ENCODE measurements at places on chromosomes 6 and 20. TPM values are rescaled to one million over a fixed set of nuclear protein-coding genes. Genes with fewer than 3 reads are reported as not detected.

Gene BTN1A1
- polyA plus RNA-seq = 0.22 TPM

Gene KIF13A
- polyA plus RNA-seq = 34.1 TPM

Gene RCAN2
- 4.7 TPM for polyA plus RNA-seq

Gene LY6G6F
- polyA plus RNA-seq = not detected

Gene TENT5A
- polyA plus RNA-seq = 10.3 TPM

Gene FILIP1
- polyA plus RNA-seq = 57.6 TPM

Gene TDRD6
- 0.90 TPM for polyA plus RNA-seq

DNA sequence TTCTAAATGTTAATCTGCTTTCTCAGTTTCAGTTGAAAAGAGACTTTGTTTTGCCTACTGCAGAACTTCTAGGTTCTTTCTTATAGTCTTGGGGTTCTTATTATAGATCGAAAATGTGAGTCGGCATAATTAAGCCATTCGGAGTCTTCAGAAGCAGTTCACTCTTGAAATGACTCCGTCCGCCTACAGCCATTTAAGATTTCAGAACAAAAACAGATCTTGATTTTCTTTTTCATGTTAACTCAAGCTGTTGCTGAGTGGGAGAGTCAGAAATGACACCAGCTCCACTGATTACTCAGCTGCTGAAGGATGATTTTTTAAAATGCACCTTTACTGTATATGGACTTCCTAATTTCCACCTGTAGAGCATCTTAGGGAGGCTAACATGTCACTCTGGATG lies 15.9 kb downstream of the PRDM1 start:
- no peak for DNase-seq

GRCh38 chr20:61262036-61262435 lies 10.0 kb downstream of the CDH4 start:
- DNase-seq = no peak

GRCh38 chr20:35344354-35344837 lies 52.2 kb upstream of the FAM83C start:
- no peak for DNase-seq

DNA sequence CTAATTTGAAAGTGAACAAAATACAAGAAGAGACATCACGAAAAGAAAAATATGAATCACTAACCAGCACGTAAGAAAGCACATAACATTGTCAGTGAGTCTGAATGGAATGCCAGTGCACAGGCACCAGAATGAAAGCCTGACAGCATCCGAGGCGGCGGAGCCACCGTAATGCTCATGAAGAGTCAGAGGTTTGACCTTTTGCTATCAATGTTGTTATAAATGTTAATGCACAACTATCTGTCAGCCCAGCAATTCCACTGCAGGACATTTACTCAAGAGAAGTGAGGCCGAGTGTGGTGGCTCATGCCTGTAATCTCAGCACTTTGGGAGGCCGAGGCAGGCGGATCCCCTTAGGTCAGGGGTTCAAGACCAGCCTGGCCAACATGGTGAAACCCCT lies 562.1 kb downstream of the PRKN start:
- DNase-seq = no peak

DNA sequence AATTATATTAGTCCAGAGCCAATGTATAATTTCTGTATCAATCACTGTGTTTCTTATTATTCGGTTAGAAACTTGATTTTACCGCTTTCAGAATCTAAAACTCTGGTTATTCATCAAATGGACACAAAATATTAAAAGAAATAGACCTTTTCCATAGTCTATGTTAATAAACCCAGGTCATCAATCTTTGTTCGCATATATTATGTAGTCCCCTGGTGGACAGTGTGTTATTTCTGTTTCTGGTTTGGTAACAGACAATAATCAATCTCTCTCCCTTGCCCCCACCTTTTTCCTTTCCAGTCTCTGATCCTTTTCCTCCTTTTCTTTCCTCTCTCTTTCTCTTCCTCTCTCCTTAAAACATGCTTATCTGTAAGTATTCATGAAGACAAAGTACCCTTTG lies 139.0 kb downstream of the FLRT3 start:
- no peak for DNase-seq
